ENCODE measurements at places on chromosomes 11 and 22. TPM values are rescaled to one million over a fixed set of nuclear protein-coding genes. Genes with fewer than 3 reads are reported as not detected.

Gene FLRT1
- polyA plus RNA-seq, result 5.0 TPM

Gene EEF1G
- 934 TPM for polyA plus RNA-seq

Gene PDGFD
- 52.5 TPM for polyA plus RNA-seq

Gene OR2D2
- not detected for polyA plus RNA-seq

Gene DENND6B
- 32.7 TPM for polyA plus RNA-seq

Gene LUZP2
- 32.3 TPM for polyA plus RNA-seq

Gene ART1
- polyA plus RNA-seq, result not detected

Measured in adrenal gland (tissue), 19 donors.